ENCODE measurements at places on chromosomes 3 and 15. TPM values are rescaled to one million over a fixed set of nuclear protein-coding genes. Genes with fewer than 3 reads are reported as not detected.

SLC51A gene
- total RNA-seq = not detected

TTLL13 gene
- 0.39 TPM for total RNA-seq

CCK gene
- total RNA-seq = not detected

ESYT3 gene
- 2.6 TPM for total RNA-seq

MLH1 gene
- 28.5 TPM for total RNA-seq

DNA sequence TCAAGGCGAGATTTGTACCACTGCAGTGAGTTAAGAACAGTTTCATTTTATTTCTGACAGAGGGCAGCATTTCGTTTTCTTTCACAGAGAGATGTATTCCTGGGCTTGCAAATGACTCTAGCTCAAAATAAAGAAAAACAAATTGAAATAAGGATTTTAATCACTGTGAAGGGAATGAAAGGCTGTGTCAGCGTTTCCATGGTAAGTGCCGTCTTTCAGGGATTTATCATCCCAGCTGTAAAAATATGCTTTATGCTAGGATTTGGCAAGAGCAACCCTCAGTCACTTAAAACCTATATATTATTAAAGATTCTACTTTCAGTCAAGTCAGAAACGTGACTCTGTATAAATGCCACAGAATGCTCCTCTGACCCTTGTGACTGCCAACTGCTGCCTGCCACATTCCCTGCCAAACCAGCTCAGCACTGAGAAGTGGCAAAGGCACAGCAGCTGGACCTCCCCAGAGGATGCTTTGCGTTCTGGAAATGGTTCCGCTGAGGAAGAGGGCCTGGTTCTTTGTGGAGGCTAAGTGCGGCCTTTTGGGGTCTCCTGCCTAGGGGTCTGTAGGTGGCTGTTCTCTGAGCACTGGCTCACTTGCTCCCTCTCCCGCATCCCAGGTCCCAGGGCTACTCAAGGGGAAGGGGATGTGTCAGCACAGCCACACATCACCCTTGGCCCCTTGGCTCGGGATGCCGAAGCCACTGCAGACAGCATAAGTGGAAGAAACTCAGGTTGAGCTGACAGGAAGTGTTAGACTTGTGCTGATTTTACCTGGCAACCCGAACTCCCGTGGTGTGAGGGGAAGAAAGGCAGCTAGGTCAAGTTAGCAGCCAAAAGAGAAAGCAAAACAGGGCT is 56.6 kb upstream of the POMGNT2 start:
- no peak for DNase-seq

GRCh38 chr15:68574046-68574445 is 4.7 kb upstream of the CORO2B start:
- no peak for DNase-seq

GRCh38 chr3:155555479-155556060 is 189.3 kb downstream of the PLCH1 start:
- no peak for DNase-seq

- no peak for DNase-seq
These were observed 224.9 kb downstream of the MCTP2 start for GRCh38 chr15:94456226-94456625.

- DNase-seq = peak; percentile 51
These were observed 860 bp downstream of the ATG3 start for GRCh38 chr3:112560721-112561483.

DNA sequence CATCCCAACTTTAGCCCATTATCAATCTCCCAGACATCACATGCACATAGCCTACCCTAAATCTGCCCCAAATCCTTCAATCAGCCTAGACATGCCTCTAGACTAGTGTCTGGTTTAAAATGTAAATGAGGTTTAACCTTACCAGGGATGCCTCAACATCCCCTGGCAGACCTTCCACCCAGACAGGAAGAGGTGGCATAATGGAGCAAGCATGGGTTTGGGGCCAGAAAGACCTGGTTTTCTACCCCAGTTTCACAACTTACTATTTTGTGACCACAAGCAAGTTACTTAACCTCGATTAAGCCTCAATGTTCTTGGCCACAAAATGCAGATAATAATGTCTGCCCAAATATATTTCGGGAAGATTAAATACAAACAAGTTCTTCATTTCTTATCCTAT is 28.3 kb upstream of the THBS1 start:
- DNase-seq = no peak

DNA sequence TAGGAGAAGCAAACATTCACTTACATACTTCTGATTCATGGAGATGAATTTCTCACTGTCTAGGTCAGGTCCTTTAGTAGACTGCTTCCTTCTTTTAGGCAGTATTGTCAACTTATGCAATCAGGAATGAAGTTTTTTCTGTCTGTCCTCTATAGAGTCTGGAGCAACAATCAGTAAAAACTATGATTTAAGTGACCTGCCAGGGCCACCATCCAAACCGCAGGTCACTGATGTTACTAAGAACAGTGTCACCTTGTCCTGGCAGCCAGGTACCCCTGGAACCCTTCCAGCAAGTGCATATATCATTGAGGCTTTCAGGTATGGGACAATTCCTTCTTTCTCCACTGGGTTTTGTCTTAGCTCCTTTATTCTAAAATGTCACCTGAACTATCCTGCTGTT is 523.1 kb downstream of the ROBO2 start:
- no peak for DNase-seq

DNA sequence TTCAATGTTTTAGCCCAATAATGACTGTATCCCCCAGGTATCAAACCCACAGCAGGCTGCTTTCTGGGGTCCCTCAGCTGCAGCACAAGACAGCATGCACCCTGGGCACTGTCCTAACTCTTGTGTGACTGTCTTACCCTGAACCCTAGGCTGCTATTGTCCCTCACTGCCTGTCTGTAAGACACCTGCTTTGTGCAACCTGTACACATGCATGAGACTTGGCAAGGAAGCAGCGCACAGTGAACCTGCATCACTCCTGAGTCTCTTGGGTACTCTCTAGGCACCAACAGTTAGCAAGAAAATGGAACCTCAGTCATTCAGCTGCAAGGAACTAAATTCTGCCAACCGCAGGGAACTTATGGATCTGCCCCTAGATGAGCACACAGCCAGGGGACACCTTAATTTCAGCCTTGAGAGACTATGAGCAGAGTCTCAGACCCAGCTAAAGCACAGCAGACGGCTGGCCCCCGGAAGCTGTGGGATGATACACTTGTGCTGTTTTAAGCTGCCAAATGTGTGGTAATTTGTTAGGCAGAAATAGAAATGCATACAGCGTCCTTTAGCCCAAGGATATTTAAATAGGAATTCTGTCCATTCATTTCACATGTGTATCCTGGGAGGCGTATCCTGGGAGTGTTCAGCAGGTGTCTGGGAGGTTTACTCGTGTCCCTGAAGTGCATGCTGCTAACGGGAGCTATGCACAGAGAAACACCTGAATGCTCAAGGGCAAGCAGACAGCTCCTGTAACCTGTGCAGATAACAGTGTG is 223.8 kb downstream of the KLF13 start:
- DNase-seq = no peak

GRCh38 chr3:195698325-195698646 is 22.5 kb upstream of the MUC20 start:
- no peak for DNase-seq

DNA sequence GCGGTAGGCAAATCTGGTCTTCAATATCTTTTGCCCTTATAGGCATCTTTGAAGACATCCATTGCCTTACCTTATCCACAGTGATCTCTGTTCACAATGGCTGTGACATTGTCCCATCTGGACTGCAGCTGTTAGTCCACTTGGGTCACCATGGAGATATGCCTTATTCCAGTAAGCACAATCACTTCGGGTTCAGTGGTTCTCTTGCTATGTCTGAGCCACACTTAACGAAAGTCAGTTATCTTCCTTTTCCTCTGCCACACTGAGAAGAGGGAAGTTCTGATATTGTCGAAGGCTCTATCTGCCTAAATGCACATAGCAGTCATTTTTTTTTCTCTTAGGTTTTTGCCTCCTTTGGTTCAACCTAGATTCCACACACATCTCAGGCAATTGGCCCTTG is 119.0 kb upstream of the SATB1 start:
- no peak for DNase-seq

DNA sequence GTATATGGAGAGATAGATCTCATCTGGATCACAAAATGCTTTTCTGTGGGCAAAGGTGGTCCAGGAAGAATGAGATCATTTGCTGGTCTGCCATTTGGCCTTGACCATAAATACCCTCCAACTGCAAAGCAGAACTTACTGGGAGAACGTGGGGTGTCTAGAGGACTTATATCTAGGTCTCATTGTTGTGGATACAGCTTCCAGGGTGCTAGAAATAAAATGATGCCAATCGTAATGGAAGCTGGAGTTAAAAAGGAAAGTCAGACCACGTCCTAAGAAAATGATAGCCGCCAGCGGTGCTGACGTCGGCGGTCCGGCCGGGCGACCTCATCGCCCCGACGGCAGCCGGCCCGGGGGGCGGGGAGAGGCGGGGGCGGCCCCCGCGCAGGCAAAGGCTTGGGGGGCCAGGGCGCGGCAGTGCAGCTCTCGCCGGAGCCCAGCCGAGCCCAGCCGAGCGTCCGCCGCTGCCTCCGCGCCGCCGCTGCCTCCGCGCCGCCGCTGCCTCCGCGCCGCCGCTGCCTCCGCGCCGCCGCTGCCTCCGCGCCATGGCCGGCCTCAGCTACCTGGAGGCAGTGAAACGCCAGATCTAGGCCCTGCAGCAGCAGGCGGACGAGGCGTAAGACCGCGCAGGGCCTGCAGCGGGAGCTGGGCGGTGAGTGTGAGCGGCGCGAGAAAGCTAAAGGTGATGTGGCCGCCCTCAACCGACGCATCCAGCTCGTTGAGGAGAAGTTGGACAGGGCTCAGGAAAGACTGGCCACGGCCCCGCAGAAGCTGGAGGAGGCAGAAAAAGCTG is 89.5 kb downstream of the EOMES start:
- DNase-seq = no peak

All from Panc1 (cell line).